ENCODE measurements at places on chromosomes 7 and 10.
A peak's percentile ranks its signal among the peaks of the same experiment; 100 is the strongest.

DNA sequence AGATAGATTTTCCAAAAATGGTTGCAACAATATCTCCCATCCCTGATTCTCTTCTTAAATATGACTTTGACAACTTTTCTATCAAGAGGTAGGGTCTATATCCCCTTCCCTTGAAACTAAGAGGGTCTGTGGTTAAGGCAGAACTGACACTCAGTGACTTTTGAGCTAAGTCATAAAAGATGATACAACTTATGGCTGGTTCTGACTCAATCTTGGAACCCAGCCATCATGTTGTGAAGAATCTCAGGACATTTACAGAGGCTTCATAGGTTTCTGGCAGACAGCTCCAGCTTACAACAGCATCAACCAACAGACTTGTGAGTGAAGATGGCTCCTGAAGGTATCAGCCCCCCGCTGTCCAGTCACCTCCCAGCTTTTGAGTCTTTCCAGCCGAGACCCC lies 203.5 kb downstream of the RNLS start:
- DNase-seq: peak; percentile 79

GRCh38 chr10:69459101-69459790 lies 8.0 kb downstream of the TSPAN15 start:
- DNase-seq: no peak

DNA sequence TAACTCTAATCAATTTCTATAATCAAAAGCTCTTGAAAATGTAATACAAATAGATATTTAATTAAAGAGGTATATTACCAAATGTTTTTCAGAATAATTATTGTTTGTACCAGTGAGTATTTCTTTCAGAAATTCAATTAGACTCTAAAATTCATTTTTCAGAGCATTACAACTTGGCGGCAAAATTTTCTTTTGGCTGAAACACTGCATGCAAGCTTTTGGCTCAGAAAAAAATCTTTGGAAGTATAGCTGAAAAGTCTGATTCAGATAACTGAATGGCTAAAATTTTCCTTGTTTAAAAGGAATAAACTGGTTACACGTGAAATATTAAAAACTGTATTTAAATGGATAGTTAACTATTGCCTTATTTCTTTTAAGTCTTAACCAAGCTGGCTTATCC lies 202.6 kb upstream of the KAT6B start:
- DNase-seq: no peak

GRCh38 chr7:95322396-95322795 lies 1.9 kb downstream of the PON1 start:
- no peak for DNase-seq

GRCh38 chr7:106022193-106022821 lies 59.2 kb downstream of the CDHR3 start:
- no peak for DNase-seq

- DNase-seq: no peak
These were observed 8.1 kb downstream of the FAM171A1 start for GRCh38 chr10:15363031-15363430.

DNA sequence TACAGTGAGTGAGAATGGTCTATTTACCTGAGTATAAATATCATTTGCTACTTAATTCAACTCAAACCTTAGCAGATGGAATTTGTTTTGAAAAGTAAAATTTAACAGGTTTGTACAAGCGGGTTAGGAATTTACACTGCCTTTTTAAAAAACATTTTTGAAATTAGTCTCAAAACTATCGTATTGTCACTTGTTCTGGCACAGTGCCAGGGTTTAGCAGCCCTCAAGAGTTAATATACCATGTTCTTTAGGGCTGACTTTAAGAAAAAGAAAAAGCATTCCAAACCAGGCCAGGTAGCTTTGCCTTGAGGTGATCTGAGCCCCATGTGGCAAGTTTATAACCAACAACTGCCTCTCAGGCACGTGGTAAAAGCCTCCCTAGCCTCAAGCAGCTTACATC lies 17.8 kb downstream of the CCNJ start:
- DNase-seq: no peak
